ENCODE measurements at places on chromosomes 5 and 9.
A peak's percentile ranks its signal among the peaks of the same experiment; 100 is the strongest.

GRCh38 chr9:112881331-112881730, 9.3 kb downstream of the SLC46A2 start:
- no peak for DNase-seq

DNA sequence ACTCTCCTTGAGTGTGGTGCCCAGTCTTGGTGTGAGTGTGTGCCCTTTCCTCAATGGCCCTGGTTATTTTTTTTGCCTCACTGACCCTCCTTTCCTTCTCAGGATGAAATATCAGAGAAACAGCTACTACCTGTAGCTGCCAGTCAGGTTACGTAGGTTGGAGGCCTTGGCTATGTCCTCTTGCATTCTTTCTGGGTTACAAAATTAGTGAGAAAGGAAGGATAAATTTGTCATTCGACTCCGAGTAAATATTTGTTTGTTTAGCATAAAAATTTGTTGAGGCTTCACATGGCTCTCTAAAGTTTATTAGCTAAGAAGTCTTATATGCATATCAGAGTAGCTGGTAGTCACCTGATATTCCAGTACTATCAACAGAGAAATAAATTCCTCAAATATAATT, 15.4 kb downstream of the MACIR start:
- no peak for DNase-seq

- no peak for DNase-seq
Measured at GRCh38 chr5:87722286-87722685, 309.6 kb upstream of the CCNH start.

DNA sequence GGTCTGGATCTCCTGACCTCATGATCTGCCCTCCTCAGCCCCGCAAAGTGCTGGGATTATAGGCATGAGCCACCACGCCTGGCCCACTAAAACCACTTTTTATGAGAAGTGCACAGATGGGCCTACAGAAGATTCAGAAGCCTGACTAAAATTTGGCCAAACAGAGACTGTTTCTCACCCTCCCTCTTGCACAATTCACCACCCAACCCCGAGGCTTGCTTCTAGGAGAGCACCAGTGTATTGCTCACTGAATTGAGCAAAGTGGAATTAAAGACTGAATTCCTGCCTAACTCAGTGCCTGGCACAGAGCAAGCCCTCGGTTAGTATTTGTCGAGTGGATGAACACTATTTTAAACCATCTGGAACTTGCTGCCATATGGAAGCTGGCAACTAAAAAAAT, 3.4 kb upstream of the DCTN4 start:
- peak; percentile 45 for DNase-seq

GRCh38 chr9:72278959-72279358, 86.0 kb downstream of the ZFAND5 start:
- no peak for DNase-seq

- no peak for DNase-seq
Measured at GRCh38 chr9:107597743-107598217, 108.2 kb upstream of the KLF4 start.

GRCh38 chr5:40078898-40079575, 600.7 kb upstream of the PTGER4 start:
- DNase-seq = no peak

DNA sequence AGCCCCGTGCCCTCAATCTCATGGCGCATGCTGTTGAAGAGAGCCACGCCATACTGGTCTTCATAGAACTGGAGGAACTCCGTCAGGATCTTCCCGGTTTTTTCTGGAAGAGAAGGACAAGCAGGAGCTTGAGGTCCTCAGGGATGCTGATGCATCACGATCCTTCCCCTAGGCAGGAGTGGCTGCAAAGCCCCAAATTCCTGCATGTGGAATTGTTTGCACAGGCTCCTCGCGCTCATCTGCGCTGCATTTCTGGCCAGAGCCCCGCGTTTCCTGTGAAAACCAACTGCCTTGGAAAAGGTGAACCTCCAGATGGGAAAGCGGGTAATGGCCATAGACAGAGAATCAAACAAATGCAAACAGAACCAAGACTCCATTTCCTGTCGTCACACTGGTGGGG, 80.4 kb downstream of the LRSAM1 start:
- DNase-seq = no peak

DNA sequence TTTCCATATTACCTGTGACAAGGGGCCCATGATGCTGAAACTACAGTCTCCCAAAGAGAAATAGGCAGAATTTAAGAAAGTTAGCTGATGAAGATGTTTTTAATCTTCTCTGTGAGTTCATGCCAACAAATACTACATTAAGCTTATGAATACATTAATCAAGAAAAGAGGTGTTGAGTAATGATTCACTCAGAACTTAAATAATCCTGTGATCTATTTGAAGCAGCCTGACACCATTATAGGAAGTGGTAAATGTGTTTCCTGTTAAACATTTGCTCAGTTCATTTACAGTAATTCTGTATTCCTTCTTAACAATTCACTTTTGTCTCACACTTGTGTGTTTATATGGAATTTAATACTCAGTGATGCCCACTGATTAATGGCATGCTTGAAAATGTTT, 75.0 kb upstream of the IZUMO3 start:
- no peak for DNase-seq

DNA sequence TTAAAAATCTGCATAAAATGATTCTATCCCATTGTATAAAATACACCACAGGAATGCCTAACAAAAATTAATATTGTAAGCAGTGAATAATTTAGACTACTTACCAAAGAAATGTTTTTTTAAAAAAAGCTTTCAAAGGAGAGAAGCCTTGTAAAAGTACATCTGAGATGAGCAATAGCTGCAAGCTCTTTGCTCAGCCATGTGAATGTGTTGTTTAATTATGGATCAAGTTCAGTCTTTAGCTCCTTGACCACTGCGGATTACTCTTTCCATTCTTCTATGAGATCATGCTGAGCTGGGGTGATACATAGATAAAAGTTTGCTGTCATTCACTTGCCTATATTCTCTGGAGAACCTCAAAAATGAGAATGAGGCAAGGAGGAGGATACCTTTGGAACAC, 782.4 kb upstream of the ZNF608 start:
- DNase-seq = no peak

DNA sequence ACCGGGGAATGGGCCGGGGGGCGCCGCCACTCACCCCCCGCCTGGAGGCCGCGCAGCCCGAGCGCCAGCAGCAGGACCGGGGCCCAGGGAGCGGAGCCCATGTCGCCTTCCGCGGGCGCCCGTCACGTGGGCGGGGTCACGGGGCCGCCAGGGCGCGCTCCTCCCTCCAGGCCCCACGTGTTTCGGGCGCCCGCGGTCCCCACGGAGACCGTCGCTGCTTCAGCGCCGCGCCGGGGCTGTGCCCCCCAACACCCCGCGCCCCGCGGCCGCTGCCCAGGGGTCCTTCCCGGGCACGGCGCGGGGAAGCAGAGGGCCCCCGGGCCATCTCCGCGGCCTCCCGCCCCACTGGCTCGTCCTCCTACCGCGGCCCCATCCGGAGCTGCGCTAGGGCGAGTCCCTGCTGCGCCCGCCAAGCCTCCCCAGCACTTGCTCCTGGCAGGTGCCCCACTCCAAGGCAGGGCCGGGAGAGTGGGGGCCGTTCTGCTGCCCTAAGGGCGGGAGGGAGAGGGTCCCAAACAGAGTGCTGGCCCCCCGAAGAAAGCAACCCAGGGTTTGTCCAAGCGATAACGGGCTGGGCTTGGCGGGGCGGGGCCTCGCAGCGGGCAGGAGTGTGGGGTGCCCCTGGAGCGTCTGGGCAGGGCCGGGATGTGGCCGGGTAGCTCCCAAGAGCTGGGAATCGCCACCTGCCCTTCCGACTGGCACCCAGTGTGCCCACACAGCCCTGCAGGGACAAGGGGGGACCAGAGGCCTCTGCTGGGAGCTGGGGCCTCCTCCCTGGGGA, at the start of gene DPP7:
Gene DPP7, minus strand, starts transcription at position 121 of the 781 bp plus-strand sequence. Its CDS starts 20 bp downstream, at position 101.
- peak; percentile 69 for DNase-seq

GRCh38 chr5:9025942-9026341, 519.9 kb downstream of the SEMA5A start:
- DNase-seq = no peak

GRCh38 chr5:164355267-164355830, 849.9 kb downstream of the MAT2B start:
- DNase-seq = no peak

DNA sequence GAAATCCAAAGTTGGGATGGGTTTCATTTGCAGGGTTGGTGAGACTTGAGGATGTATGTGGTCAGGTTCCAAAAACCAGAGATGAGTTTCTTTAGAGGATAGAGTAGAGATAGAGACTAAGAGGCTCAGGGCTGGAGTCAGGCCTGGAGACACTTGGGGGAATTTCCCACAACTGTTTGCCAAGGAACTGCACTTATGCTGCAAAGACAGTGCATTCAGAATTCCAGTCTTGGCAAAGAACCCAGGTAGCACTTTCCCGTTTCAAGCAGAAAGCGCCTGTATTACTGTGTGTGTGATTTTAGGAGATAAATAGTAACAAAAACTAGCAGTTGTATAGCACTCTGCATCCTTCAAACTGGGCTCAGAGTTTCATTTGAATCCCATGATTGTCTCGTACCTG, 55.4 kb downstream of the SNCAIP start:
- no peak for DNase-seq

- no peak for DNase-seq
Measured at GRCh38 chr9:91391818-91392217, 30.1 kb upstream of the AUH start.

DNA sequence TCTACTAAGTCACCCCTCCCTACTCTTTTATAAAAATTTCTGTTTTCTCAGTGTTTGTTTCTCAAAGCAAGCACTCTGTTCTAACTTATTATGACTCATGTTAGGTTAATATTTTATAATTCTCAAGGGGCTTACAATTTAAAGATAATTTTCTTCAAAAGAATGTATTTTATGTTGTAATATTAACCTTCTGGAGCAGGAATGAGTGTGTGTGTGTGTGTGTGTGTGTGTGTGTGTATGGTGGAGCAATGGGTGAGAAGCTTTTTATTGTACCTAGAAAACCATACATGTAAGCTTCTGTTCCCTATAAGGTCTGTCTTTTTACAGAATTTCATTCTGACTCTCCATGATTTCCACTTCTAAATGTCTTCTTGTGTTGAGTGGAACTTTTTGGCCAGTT, 63.0 kb downstream of the PBX3 start:
- DNase-seq = no peak

- no peak for DNase-seq
Measured at GRCh38 chr5:170301981-170302652, 4.5 kb upstream of the LCP2 start.
